Urinary bladder (tissue), 4 donors: ENCODE measurements at places on chromosomes 16 and 17. TPM values are rescaled to one million over a fixed set of nuclear protein-coding genes. Genes with fewer than 3 reads are reported as not detected.

DNA sequence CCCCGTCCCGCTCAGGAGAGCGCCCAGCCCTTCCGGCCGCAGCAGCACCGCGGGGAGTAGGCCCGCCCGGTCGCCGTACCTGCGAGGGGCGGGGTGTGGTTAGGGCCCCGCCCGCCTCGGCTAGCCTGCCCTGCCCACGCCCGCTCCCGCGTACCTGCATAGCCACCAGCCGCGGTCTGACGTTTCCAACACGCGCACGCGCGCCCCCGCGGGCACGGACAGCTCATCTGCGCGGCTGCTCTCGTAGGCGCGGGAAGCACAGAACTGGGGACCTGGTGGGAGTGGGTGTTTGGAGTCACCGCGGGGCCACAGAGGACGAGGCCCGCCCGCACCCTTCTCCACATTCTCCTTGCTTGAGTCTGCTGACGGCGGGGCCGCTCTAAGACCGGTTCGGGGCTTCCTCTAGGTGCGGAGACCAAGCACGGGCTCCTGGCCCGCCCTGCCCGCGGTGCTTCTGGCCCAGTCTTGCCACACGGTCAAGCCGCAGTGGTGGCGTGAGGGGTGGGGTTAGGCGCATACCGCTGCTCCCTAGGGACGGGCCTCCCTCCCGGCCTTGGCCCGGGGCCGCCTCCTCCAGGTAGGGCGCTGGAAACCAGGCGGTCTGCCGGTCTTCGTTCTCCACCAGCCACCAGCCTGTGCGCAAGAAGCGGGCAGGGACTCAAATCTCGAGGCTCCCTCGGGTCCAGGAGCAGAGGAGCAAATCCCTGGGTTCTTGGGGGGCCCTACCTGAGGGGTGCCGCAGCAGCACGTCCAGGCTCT, 1.8 kb downstream of the NOXO1 start:
- no peak for DNase-seq

TAT gene
- total RNA-seq = not detected

GRCh38 chr16:89491238-89491869, 993 bp upstream of the ANKRD11 start:
- no peak for DNase-seq

DNA sequence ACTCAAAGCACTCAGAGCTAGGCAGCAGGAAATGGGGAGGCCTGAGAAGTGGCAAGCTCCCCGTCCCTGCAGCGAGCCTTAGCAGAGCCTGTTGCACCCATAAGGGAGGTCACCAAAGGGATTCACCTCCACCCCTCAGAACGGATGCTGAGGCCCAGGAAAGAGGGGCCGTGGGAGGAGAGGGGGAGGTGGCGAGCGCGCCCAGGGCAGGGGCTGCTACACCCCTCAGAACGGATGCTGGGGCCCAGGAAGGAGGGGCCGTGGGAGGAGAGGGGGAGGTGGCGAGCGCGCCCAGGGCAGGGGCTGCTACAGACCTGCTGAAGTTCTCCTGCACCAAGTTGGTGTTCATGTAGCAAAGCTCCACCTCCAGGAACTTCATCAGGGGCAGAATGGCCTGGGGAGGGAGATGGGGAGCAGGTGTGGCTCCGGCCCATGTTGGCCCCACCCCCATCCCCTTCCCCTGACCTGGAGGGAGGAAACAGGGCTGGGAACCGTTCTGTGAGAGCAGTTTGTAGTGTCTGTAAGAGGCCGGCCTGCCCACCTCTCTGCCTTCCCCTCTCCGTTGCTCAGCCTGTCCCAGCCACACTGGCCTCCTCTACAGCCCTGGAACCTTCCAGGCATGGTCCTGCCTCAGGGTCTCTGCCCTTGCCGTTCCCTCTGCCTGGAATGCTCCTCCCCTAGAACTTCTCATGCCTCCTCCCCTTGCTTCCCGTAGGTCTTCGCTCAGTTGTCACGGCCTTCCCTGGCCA, 11.4 kb downstream of the UNC13D start:
- DNase-seq = no peak

DNA sequence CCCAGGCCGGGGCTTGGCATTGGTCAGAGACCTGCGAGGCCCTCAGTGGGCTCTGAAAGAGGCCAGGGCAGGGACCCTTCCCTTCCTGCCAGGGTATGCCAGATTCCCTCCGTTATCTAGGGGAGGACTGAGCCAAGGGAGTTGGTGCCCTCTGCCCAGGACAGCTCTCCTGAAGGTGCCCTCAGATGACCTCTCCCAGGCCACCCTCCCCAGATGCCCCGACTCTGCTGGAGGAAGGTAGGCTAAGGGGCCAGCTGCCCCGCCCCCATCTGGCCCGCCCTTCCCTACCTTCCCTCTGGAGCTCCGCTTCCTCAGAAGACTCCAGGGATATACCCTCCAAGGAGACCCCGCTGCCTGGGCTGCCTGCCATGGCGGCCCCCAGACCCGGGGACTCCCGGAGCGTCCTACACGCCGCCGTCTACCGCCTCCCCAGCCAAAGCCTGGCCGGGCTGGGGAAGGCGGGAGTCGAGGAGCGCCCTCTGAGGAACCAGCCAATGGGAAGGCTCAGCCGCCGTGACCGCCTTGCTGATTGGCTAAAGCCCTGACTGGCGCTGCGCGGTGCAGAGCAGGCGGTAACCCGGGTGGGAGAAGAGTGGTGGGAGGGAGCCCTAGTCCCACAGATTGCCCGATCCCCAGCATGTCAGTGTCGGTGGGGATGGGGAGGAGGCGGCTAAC, 7.0 kb downstream of the MPP2 start:
- peak; percentile 63 for DNase-seq

GNG13 gene
- not detected for total RNA-seq

DNA sequence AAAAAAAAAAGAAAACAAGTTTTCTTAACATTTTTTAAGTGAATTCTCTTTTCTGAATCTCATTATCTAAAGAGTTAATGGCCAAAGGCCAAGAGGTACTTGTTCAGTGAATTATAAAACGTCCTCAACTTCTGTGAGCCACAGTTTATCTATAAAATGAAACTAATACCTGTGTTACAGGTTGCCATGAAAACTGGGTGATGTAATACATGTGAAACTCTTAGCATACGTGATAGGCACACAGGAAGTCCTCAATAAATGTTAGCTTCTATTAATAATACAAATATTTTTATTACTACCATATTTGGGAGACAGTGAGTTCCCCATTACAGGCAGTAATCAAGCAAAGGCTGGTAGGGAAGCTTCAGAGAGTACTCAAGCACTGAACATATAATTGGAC, 13.5 kb upstream of the INPP5K start:
- no peak for DNase-seq

DNA sequence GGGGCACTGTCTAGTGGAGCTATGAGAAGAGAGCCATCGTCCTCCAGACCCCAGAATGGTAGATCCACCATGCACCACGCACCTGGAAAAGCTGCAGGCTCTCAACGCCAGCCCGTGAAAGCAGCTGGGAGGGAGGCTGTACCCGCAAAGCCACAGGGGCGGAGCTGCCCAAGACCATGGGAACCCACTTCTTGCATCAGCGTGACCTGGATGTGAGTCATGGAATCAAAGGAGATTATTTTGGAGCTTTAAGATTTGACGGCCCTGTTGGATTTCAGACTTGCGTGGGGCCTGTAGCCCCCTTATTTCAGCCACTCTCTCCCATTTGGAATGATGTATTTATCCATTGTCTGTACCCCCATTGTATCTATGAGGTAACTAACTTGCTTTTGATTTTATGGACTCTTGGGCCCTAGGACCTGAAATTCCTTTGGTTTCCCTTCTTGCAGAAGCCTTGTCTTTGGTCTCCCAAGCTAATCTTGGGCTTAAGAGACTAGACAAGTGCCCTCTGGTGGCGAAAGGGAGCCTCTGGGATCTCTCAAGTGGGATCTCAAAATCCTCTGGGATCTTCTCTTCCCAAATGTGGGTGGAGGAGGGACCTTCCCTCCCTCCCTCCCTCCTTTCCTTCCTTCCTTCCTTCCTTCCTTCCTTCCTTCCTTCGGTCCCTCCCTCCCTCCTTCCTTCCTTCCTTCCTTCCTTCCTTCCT, 58.2 kb upstream of the HAPSTR1 start:
- DNase-seq = no peak

SCGB1C2 gene
- not detected for total RNA-seq

- DNase-seq = no peak
These were observed 175.3 kb downstream of the NPIPB11 start for GRCh38 chr16:29231244-29231643.

FGF11 gene
- 2.1 TPM for total RNA-seq

DRC3 gene
- total RNA-seq = 3.6 TPM

GINS2 gene
- 6.9 TPM for total RNA-seq

DNA sequence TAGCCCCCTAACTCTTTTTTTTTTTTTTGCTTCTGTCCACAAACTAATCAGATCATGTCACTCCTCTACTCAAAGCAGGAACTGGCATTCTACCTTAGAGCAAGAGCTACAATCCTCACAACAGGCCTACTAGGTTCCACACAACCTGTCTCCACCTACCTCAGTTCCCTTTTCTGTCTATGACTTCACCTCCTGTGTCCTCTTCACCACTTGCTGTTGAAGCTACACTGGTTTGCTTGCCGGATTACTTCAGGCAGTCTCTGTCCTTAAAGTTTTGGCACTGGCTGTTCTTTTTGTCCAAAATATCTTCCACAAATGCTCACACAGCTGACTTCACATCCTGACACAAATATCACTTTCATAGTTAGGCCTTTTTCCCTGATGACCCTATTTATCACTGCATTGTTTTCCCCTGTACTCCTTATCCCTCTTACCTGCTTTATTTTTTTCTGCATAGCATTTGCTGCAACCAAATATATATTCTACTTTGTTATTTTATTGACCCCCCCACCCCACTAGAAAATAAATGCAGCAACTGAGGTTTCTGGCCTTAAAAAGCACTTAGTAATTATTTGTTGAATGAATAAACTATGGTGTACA, 72.0 kb downstream of the KANSL1 start:
- no peak for DNase-seq

GRCh38 chr17:81071761-81072741, 37.1 kb downstream of the BAIAP2 start:
- DNase-seq = no peak

DNA sequence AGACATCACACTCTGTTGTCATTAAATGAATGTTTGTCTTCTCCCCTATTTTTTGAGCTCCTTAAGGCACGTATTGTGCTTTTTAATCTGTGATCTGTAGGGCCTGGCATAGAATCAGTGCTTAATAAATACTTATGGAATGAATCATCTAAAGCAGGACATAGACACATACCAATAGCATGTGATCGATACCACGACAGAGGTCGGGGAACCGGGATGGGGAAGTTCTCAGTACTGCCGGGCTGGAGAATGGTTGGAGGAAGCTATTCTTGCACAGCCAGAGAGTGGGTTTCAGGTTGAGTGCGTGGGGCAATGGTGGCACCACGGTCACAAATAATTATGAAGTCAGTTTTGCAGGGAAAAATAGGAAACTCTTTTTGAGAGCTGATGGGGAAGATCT, 26.8 kb downstream of the NLRP1 start:
- DNase-seq = no peak

- DNase-seq = no peak
These were observed 2.7 kb downstream of the SOCS1 start for GRCh38 chr16:11253009-11253994.

- DNase-seq = no peak
These were observed 103.5 kb downstream of the NPIPB11 start for GRCh38 chr16:29302976-29303375.

DNA sequence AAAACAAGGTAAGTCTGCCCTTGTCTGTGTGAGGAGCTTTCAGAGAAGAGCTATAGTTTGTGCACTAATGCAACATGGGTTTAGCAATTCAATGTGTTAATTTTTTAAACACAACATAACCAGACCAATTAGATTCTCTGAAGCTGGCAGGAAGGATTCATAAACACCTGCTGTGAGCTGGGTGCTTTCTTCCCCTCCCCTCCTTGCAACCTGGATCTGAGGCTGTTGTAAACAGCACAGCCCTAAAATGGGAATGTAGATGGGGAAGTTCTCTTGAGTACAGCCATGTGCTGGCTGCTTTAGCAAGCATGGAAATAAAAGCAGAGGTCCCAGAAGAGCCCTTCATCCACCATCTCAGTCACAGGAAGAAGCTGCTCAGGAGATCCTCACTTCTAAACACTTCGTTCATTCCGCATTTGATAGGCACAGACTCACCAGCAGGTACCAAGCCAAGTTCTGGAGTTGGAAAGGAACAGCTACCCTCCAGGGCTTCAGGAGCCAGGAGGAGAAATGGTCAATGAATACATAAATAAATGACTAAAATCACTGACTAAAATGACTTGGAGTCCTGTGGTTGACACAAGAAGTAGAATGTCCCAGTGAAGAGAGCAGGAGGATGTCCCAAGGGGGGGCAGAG, 21.7 kb downstream of the AXIN2 start:
- DNase-seq = no peak

DNA sequence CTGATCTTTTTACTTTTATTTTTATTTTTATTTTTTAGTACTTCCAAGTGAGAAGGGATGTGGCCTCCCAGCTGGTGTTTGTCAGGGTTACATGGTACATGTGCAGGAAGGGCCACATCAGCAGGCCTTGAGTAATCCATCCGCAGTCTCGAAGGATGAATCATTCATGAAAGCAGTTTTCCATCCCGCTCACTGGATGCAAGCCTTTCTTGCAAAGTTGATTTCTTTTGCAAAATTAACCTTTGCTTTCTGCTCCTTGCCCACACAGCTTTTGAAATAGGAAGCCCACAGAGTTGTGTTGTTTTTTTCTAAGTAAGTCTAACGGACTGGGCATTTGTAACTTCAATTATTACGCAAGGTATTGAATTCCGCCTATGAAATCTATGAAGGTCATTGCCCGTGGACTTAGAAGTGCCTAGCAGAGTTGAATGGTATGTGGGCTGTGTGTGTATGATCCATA, 157.4 kb downstream of the PRKCA start:
- no peak for DNase-seq

- DNase-seq = no peak
These were observed 185.8 kb downstream of the SNX29 start for GRCh38 chr16:12162151-12162985.

DNA sequence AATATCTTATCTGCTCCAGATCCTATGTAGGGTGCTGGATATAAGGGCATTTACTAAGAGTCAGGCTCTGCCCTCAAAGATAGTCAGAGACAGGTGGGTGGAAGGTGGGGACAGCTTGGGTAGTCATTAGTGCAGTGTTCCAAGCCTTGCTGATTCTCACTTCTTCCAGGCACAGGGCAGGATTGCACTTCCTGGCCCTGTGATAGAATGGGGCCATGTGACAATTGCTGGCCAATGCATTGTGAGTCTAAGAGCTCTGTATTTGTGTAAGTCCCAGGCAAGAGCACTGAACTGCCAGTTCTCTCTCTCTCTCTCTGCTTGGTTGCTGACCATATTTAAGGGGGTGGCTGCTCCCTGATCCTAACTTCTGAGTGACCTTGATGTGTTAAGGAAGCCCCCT, 112.1 kb downstream of the C16orf78 start:
- no peak for DNase-seq

KREMEN2 gene
- 0.11 TPM for total RNA-seq

GRCh38 chr16:17382514-17382913, 88.2 kb downstream of the XYLT1 start:
- no peak for DNase-seq

DNA sequence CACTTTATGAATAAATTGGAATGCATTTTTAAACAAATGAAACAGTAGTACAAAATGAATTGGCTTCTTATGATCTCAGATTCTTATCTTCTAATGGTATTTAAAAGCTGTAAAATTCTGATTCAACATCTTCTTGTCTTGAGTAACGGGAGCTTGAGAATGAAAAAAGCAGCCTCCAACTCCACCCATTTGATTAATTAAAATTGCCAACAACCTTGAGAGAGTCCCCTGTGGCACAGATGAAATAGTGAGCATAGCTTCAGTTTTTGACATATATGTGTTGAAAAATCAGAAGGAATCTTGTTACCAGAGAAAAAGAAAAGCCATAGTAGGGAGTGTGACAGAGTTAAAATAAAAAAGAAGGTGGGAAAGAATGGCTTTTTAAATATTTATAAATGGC, 1426.1 kb upstream of the CDH8 start:
- DNase-seq = no peak
